IPS-NIHi11 (cell line): ENCODE measurements at places on chromosomes 2 and 18.

GRCh38 chr2:195601361-195601760 lies 55.7 kb upstream of the SLC39A10 start:
- DNase-seq, result no peak

DNA sequence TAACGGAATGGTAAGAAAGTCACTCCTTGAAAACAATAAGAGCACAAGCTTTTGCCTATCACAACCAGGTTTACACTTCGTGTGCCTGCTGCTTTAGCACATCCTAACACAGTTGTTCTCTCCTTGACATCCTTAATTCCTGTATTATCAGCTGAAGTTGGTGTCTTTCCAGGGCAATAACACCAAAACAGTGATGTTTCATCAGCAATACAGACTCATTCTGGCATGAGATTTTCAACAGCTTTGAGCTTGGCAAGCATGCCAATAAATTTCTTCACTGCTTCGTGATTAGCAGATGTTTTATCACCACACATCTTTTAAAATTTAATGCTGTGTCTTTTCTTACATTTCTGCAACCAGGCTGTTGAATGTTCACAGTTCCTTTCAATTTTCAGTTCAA lies 148.4 kb downstream of the EIPR1 start:
- no peak for DNase-seq

- DNase-seq, result no peak
Observed at GRCh38 chr2:63855418-63856302, 14.0 kb downstream of the UGP2 start.

DNA sequence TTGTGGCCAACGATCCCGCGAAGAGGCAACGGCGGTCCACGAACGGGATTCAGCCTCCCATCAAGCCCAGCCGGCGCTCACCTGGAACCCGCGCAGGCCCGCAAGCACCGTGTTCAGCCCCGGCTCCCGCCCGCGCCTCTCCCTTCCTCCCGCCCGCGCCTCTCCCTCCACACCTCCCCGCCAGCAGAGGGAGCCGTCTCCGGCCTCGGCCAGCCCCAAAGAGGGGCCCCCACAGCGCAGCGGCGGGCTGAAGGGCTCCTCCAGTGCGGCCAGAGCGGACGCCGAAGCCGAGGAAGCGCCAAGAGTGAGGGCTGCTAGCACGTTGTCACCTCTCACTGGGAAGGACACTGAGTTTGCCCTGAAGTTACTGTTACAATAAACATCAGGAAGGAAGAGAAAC lies 55.3 kb upstream of the LAPTM4A start:
- peak; percentile 55 for DNase-seq

GRCh38 chr2:25204190-25204838 lies 35.9 kb upstream of the POMC start:
- peak; percentile 28 for DNase-seq

- DNase-seq, result no peak
Observed at GRCh38 chr18:74422541-74422940, 34.6 kb downstream of the DIPK1C start.

- DNase-seq, result peak; percentile 65
Observed at GRCh38 chr18:36298126-36298741, 721 bp downstream of the FHOD3 start.

- DNase-seq, result no peak
Observed at GRCh38 chr2:159758686-159759085, 39.3 kb downstream of the CD302 start.

DNA sequence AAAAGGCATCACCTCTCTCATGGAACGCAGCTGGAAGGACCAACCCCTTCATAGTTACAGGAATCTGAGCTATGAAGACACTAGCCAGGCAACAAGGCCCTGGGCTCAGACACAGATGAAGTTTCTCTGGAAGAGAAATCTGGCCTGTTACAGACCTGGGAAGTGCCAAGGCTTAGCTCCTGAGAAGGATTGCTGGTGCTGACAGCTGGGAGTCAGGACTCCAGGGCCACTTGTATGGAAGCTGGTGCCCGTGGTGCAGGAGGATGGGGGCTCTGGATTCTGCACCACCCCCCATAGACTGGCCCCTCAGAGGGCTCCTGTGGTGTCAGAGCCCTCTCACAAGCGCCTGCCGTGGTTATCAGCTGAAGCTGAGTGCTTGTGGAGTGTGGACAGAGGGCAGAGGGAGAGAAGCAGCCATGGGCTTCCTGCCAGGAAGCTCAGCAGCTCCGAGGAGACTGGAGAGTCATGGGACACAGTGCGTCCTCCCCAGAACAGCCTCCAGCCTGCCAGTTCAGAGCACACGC lies 87.3 kb upstream of the LCLAT1 start:
- DNase-seq, result no peak

GRCh38 chr2:64699712-64700111 lies 46.0 kb upstream of the SERTAD2 start:
- DNase-seq, result no peak

GRCh38 chr2:212109217-212109616 lies 429.4 kb downstream of the ERBB4 start:
- no peak for DNase-seq

DNA sequence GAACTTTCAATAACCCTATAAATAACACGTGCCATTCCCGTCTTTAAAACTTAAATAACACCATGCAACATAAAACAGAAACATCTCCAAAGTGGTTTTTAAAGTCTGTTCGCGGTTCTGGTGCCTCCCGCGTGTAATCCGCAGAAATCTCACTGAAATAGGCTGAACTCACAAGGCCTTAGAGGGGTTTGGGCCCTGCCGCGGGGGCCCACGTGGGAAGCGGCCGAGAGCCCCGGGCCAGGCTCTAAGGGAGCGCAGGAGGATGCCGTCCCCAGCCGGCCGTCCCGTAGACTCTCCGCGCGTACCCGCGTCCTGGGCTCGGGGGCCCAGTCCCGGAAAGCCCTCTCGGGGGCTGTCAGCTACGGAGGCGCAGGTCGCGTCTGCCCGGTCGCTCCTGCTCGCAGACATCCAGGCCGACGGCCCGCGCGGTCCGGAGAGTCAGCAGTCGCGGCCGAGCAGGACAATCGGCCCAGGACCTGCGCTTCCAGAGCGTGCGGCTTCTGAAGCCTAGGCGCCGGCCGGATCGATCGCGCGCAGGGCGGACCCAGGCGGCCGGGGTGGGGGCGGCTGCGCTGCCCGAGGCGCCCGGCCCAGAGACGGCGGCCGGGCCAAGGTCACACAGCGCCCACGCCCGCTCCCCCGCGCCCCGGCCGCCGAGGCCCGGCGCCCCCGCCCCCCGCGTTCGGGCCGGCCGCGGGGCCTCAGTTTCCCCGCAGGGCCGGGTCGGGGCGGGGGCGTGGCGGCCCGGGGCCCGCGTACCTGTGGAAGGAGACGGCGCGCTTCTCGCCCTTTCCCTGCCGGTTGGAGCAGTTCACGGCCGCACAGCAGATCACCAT lies 558 bp downstream of the THAP4 start:
- DNase-seq, result peak; percentile 80

DNA sequence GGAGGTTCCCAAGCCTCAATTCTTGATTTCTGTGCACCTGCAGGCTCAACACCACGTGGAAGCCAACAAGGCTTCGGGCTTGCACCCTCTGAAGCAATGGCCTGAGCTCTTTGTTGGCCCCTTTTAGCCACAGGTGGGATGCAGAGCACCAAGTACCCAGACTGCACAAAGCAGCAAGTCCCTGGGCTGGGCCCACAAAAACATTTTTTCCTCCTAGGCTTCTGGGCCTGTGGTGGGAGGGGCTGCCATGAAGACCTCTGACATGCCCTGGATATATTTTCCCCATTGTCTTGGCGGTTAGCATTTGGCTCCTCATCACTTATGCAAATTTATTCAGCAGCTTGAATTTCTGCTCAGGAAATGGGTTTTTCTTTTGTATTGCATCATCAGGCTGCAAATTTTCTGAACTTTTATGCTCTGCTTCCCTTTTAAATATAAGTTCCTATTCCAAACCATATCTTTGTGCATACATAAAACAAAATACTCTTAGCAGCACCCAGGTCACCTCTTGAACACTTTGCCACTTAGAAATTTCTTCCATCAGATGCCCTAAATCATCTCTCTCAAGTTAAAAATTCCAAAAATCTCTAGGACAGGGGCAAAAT lies 9.0 kb upstream of the MATN3 start:
- no peak for DNase-seq

GRCh38 chr2:100176925-100177324 lies 34.5 kb upstream of the AFF3 start:
- DNase-seq, result no peak

- DNase-seq, result no peak
Observed at GRCh38 chr18:8212896-8213780, 396.1 kb upstream of the RAB12 start.

- no peak for DNase-seq
Observed at GRCh38 chr18:31679133-31679742, 5.1 kb downstream of the B4GALT6 start.

- DNase-seq, result no peak
Observed at GRCh38 chr2:216950547-216950946, 90.7 kb upstream of the TNP1 start.

GRCh38 chr2:232951891-232952290 lies 61.2 kb downstream of the NGEF start:
- DNase-seq, result no peak

DNA sequence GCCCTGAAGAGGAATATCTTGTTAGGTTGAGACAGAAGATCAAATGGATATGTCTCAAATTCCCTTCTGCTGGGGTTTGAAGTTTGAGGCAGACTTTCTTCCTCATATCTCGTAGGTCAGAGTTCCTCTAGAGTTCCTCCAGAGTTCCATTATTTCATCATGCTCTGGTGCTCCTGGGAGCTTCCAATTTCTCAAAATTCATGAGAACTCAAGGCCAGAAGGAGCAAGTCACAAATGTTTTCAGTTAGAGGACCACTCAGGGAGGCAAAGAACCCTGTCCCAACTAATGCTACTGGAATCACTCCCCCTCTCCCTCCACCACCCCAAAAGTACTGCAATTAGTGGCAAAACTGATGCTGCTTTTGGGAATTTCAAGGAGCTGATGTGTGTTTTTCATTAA lies 115.7 kb upstream of the RBMS1 start:
- no peak for DNase-seq
